SK-N-MC (cell line): ENCODE measurements at places on chromosomes 13 and 19.

- DNase-seq, result no peak
These were observed 19.4 kb downstream of the EPS15L1 start for GRCh38 chr19:16452325-16452724.

- no peak for DNase-seq
These were observed 52.2 kb upstream of the F7 start for GRCh38 chr13:113053376-113053775.

DNA sequence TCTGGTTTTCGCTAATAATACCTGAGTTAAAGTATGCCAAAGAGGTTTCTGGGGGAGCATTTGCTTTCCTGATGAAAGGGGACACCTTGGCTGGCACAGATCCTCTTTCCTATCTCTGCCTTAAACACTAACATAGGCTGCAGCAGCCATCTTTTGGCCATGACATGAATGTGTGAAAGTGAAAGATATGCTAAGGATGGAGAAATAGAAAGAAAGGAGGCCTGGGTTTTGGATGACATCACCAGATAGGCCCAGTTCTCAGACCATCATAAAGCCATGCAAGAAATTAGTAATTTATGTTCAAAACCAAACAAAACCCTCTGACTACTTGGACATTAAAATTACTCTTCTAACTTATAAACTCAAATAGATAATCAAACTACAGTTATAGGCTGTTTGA lies 279.7 kb downstream of the COG6 start:
- no peak for DNase-seq

GRCh38 chr13:47408546-47409319 lies 511.9 kb upstream of the HTR2A start:
- DNase-seq, result no peak

DNA sequence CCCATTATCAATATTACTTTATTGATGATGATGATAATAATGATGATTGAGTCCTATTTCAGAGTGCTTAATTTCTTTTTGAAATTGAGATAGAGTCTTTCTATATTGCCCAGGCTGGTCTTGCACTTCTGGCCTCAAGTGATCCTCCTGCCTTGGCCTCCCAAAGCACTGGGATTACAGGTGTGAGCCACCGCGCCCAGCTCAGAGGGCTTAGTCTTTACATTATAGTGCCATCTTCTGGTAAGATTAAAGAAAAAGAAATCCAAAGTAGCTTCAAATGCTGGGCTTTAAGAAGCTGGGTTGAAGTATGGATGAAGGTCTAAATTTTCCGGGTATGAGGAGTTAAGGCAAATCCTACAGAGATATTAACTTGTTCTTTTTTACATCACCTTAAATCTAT lies 3.4 kb upstream of the ZNF333 start:
- DNase-seq, result no peak

GRCh38 chr13:85031771-85032170 lies 767.4 kb downstream of the SLITRK6 start:
- DNase-seq, result no peak

DNA sequence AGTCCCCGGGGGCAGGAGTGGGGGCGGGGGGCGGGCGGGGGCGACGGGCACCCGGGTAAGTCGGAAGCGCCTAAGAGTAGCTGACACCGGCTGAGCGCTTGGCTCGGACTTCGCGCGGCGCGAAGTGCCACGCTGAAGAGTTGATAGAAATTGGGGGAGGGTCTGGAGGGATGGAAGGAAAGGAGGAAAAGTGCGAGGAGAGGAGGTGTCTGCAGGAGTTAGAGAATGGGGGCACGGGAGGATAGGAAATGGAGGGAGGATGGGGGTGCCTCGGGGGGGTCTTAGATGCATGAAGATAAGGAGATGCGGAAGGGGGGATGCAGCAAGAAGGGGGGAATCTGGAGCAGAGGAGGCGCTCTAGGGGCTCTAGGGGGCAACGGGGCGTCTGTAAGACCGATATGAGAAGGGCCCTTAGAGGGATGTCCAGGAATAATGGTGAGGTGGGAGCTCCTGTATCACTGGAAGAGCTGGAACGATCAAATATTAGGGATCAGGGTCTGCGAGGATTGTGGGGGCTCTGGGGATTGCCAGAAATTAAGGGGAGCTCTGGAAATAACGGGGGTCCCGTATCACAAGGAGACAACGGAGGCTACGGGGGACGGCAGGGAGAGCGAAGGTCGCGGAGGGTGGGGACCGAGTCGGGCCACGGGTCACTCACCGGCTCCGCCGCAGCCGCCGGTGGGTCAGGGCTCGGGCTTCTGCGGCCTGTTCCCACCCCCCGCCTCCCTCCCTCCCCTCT lies at the start of gene MYPOP:
MYPOP (minus strand) TSS at position 702 of the 739 bp plus-strand sequence. CDS start 840 bp downstream, outside the sequence.
- no peak for DNase-seq

DNA sequence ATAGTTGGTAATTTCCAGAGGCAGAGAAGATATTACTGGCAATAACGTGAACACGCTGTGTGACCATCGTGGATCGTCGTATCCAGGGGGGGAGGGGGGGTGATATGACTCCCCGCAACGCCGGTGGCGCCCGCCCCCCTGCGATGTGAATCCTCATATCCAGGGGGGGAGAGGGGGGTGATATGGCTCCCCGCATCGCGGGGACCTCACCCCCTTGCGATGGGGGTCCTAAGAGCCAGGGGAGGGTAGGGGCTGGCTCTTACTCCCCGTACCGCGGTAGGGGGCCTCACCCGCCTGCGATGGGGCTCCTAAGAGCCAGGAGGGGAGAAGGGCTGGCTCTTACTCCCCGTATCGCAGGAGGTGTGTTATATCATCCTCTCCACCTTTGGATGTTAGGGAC lies 31.3 kb upstream of the RGCC start:
- DNase-seq, result no peak

DNA sequence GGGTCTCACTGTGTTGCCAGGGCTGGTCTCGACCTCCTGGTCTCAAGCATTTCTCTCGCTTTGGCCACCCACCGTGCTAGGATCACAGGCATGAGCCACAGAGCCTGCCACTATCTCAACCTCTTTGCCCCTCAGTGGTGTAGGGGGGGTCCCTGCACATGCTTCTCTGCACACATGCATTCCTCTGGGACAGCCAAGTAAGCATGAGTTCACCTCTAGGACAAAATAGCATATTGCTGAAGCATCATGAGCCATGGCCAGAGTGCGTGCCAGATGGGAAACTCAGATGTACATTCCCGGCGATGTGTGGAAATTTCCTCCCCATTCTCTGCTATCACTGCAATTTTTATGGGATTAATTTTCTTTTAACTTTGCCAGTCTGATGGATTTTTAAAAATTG lies 23.1 kb downstream of the CHAF1A start:
- DNase-seq, result no peak

- DNase-seq, result no peak
These were observed 145.0 kb downstream of the SLITRK6 start for GRCh38 chr13:85654227-85654626.

DNA sequence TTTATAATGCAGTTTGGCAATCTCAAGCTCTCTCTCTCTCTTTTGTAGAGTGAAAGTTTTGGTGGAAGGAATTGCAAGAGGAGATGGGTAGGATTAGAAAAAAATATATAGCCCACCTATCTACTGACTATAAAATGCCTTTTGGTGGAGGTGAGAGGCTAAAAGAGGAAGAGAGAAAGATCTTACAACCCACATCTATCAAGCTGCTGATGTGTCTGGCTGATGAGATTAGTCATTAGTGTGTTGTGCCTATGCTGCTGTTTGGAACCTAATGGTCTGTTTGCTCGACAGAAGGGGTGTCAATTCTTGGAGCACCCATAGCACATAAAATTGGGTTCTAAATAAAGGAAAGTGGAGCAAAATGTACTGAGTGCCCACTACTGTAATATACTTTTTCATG lies 411.0 kb downstream of the HS6ST3 start:
- DNase-seq, result no peak

DNA sequence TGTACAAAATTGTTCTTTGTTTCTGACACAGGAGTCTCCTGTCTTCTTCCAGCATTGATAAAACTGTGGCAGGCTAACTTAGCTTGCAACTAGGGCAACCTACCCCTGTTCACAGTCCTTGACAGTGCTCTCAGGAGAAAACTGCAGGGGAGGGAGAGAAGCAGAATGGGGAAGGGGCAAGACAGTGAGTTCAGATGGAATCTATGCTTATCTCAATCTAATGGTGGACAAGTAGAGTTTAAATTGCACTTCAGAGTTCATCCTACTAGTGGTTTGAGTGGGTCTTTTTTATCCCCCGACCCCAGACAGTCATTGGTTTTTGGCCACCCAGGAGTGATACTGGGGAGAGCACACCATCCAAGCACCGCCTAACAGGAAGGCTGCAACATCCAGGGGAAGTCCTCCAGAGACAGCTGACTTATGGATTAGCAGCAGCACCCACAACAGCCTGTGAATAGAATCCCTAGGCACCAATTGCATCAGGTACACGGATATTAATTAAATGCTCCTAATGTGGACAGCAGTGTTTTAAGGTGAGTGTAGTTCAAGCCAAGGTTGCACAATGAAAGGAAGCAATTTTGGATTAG lies 236.6 kb downstream of the NHLRC3 start:
- no peak for DNase-seq

- no peak for DNase-seq
These were observed 4.7 kb upstream of the TUBGCP3 start for GRCh38 chr13:112592647-112593046.

GRCh38 chr13:34777089-34777913 lies 164.8 kb upstream of the NBEA start:
- DNase-seq, result no peak

DNA sequence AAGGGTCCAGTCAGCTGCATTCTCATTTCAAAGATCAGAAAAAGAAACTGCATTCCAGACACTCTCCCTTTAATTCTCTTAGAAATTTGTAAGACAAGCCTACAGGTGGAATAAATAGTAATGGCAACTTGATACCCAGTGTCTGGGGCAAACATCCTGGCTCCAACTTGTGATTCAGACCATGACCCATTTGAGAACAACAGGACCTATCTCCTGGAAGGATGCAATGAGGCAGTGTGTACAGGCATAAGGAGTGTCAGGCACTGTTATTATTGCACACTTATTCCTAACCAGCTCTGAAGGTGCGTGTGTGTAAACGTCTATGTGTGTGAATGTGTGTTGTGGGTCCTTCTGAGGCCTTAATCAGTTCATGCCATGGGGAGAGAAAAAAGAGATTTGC lies 13.9 kb downstream of the ERICH6B start:
- DNase-seq, result no peak

DNA sequence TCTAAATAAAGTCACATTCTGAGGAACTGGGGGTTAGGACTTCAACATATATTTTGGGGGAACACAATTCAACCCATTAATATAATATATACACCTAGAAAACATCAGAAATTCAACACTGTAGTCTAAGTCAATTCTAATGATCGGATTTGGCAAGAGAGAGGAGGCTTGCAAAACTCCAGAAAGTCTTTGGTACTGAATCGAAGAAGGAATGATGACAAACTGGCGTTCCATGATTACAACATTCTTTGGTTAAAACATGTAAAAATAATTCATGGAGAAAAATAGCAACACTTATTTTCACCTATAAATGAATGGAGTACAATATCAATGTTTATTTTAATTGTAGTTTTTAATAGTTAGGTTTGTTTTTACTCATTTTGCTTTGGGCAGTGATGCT lies 62.4 kb downstream of the MBNL2 start:
- DNase-seq, result no peak

DNA sequence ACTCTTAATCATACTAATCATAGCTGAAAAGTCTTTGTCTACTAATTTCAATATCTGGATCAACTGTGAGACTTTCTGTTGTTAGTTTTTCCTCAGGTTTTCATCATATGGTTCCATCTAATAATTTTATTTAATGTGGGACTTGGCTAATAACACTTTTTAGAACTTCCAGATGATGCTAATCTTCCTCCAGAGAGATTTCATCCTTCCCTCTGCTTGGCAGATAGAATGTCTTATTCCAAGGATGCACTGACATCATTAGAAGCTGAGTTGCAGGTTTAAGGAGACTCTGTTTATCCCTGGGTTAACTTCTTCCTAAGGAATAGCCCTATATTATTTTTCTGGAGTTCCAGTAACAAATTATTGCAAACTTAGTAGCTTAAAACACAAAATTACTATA lies 325.6 kb downstream of the COG6 start:
- no peak for DNase-seq

DNA sequence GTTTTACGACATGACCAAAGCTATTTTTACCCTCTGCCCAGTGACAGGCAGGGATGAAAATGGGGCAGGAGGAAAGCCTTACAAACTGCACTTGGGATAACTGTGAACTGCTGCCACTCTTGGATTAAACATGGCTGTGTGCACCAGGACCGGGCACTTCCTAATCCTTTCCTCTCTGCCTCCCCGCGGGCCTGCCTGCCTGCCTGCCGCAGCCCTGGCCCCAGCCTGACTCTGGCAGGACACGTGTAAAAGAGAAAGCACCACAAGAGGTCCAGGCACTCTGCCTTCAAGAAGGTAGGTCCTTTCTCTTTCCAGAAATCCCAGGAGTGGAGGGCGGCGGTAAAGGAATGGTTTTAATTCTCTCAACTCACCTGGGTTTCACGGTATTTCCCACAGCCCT lies 4.8 kb downstream of the TSHZ3 start:
- DNase-seq, result no peak

GRCh38 chr13:50730496-50731351 lies 112.8 kb downstream of the DLEU7 start:
- no peak for DNase-seq

DNA sequence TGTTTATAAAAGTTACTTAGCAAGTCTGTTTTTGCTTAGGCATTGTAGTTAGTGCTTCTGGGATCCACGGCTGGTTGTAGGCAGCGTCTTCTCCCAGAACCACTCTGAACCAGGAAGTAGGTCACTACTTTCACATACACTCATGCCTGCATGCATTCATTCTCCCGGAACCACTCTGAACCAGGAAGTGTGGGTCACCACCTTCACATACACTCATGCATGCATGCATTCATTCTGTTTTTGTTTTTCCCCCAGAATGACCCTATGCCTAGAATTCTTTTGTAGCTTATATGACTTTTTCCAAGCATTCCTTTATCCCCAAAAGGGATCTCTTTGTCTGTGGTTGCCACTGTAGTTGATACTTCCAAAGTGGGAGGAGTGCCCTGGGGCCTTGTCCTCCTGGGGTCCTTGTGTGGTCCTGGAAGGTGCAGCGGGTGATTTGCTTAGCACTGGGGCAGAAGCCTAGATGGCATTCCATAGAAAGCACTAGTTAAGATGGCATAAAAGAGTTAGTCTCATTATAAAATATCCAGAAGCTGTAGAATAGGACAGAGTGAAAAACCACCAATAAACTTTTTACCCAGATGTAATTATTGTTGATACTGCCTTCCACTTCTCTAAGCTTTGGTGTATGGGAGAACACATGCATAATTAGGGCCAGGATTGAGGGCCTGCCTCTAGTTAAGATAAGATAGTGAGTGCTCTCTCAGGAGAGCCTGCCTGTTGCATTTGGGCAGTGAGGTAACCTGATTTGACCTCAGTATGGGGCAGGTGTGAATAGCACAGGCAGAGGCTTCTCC lies 68.6 kb upstream of the TEX29 start:
- no peak for DNase-seq

GRCh38 chr13:64130171-64130570 lies 2714.5 kb upstream of the PCDH20 start:
- DNase-seq, result no peak

DNA sequence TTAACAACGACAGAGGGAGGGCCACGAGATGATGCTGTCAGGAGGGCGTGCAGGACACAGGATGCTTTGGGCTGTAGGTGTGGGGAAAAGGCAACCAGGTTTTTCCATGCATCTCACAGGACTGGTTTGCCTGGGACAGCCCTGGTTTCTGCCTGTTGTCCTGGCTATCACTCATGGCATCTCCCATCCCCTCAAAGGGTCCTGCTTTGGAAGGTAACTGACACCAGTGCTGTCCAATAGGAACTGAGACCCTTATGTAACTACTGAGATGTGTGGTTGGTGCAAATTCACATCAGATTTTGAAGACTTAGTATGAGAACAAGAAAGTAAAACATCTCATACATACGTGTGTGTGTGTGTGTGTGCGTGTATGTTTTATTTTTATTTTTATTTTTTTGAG lies 144.2 kb downstream of the URI1 start:
- no peak for DNase-seq

- no peak for DNase-seq
These were observed 127.6 kb downstream of the RNF17 start for GRCh38 chr13:24891476-24892108.
